Fibroblast of the aortic adventitia (primary cell): ENCODE measurements at places on chromosomes 7 and 10. TPM values are rescaled to one million over a fixed set of nuclear protein-coding genes. Genes with fewer than 3 reads are reported as not detected.

GPR85 gene
- 2.4 and 5.0 TPM in 2 replicates for total RNA-seq

MINDY4 gene
- total RNA-seq = 7.3 and 13.2 TPM in 2 replicates

RHBDD2 gene
- 28.7 and 50.3 TPM in 2 replicates for total RNA-seq

SCART1 gene
- total RNA-seq = 1.6 and 13.5 TPM in 2 replicates

PAOX gene
- total RNA-seq = 4.9 and 5.4 TPM in 2 replicates

IFIT1B gene
- not detected in 2 replicates for total RNA-seq

RAB19 gene
- total RNA-seq = not detected in 2 replicates
